CD4-positive, alpha-beta T cell treated with Interleukin-2 at 100 ng/mL for 4 hours (primary cell): ENCODE measurements at places on chromosomes 3 and 15.

DNA sequence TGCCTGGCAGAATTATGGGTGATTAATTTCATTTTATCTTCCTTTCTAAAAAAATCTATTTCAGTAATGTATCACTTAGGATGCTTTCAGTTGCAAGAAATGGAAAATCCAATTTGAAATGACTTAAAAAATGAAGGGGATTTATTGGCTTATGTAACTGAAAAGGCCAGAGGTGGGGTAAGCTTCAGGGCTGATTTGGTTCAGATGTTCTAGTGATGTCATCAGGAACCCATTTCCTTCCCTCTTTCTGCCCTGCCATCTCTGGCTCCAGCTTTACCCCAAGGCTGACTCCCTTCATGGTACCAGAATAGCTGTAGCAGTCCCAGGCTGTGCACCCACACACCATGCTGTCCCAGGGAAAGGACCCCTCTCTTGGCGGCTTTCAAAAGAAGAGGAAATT, 18.5 kb upstream of the REC114 start:
- DNase-seq, result no peak

DNA sequence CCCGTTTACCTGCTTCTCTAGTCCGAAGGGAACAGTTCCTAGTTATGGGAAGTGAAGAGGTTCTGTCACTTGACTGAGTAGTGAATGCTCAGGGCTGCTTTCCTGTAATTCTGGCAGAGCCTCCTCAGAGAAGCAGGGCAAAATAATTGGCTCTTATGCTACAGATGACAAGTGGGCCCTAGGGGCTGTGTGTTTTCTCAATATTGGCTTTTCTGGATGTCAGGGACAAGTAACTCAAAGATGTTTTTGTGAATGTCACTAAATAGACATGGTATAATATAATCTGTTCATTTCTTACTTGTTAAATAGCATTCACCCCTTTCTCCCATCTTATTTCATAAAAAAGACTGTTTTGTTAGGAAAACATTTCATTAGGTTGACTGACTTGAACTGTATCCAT, 40.1 kb downstream of the SGO1 start:
- DNase-seq, result no peak

DNA sequence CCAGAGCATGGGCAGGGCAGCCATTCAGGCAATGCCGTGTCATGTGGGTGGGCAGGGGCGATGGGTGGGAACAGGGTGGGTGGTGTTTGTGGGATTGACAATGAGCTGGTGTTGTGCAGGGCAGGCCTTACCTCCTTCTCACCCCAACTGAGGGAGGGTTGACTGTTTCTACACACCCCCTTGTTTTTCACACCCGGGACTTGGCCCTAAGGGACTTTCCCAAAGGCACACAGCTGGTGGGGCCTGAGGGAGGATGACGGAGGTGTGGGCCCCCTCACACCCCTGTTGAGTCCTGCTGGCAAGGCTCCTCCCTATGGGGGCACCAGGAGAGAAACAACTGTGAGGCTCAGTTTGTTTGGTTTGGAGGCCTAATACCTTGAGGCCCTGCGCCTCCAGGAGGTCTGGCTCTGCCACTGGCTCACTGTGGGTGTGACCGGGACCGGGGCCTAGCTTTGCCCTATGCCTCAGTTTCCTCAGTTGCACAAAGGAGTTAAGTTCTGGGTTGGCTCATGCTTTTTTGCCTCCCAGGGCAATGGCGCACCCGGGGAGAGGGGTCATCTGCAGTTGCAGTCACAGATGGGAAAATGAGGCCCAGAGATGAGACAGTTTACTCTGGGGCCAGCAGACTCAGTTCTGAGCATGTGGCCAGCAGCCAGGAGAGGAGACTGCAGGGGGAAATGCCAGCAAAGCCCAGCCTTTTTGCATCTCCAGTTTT, 5.1 kb upstream of the DNAH1 start:
- peak; percentile 78 for DNase-seq

DNA sequence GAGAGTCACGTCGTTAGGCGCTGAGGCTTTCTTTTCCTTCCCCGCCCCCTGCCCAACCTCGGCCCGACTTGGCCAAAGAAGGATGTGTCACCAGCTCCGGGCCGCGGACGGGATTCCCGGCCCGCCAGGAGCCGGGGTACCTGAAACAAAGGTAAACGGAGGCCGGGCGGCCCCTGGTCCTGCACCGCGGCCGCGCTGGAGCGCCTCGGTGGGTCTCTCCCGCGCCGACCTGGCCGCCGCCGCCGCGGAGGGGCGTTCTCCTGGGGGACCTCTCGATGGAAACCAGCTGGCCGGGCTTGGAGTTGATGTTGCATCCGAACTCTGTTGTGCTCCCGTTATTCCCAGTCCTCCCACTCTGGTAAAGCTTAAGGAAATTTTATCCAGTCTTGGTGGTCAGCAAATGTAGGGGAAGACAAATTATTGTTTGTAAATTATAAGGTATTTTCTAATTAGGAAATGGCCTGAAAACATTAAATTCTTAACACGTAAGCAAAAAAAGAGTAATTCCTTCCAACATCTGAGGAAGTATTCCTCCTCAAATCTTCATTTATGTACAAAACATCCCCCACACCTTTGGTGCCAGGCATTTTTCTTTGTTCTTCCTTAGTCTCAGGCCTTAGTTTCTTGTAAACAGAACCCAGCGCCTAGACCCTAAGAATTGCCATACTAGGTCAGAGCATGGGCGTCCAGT, 888 bp downstream of the PPP2R3A start:
- peak; percentile 1 for DNase-seq

DNA sequence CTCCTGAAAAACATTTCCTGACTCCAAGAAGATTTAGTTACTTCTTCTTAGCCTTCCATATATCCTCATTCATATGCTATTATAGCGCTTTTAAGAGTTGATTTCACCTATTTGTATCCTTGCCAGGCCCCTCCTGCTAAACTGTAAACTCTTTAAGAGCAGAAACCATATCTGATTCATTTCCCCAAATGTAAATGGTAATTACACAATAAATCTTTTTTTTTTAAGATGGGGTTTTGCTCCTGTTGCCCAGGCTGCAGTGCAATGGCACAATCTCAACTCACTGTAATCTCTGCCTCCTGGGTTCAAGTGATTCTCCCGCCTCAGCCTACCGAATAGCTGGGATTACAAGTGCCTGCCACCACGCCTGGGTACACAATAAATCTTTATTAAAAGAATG, 4.5 kb downstream of the DLEC1 start:
- no peak for DNase-seq

DNA sequence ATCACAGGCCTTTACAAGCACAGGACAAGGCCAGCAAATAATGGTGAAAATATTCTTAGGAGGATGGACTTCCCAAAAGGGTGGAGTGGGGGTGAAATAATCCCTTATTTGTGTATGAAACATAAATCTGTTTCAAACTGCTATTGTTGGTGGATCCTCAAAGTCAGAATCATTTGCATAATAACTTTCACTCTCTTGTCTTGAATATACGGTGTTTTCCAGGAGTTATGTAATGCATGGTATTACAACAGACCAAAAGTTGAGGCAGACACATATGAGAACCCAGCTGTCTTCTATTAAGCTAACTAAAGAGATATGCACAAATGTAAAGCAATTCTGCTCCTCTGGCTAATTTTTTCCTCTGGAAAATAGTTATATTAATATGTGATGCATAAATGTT, 57.7 kb downstream of the PRTG start:
- no peak for DNase-seq

- DNase-seq, result peak; percentile 68
Measured at GRCh38 chr15:40313531-40314398, 6.0 kb upstream of the PLCB2 start.

DNA sequence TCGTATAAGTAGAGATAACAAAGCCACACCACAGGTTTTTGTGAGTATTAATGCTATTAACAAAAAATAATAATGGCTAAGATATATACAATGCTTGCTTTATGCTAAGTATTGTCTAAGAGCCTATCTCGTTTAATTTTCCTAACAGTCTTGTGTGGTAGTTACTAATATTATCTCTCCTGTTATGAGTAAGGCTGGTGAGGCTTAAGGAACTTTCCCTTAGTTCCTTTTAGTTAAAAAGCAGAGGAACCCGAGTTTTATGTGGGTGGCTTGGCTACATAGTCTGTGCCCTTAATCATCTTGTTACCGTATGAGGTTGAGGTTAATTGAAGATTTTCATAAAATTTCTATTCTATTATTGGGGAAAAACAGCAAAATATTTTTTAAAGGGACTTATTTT, 218.4 kb downstream of the SOX2 start:
- no peak for DNase-seq

- peak; percentile 55 for DNase-seq
Measured at GRCh38 chr15:73959012-73959581, 32.8 kb downstream of the LOXL1 start.
